Thoracic aorta (tissue), 2 donors: ENCODE measurements at places on chromosomes 16 and 17. TPM values are rescaled to one million over a fixed set of nuclear protein-coding genes. Genes with fewer than 3 reads are reported as not detected.

GRCh38 chr17:41258406-41258805, 3.2 kb downstream of the KRTAP9-9 start:
- no peak for DNase-seq

DNA sequence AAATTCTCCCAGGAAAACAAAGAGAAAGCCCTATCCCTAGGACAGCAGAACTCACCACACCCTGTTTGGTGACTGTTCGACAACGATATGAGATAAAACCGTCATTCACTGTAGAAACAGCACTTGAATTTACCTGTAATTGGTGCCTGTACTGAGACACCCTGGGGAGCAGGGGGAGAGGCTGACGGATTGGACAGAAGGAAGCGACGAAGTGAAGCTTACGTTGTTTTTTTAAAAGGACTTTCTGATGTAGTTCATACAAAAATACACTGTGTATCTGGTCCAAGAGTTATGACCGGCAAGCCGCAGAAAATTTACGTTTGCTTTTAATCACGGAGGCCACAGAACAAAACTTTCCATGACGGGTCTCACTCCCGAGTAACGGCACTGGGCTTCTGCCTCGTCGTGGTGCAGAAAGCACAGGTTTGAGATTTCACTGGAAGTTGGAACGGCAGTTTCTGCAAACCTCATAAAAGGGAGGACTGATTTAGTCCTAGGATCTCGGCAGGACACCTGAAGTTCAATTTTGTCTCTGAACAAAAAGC, 9.7 kb downstream of the NXN start:
- no peak for DNase-seq

The ABCA6 gene
- total RNA-seq, result 38.5 TPM

The HAS3 gene
- 1.8 TPM for total RNA-seq
